ENCODE measurements at places on chromosomes 6 and 20.

DNA sequence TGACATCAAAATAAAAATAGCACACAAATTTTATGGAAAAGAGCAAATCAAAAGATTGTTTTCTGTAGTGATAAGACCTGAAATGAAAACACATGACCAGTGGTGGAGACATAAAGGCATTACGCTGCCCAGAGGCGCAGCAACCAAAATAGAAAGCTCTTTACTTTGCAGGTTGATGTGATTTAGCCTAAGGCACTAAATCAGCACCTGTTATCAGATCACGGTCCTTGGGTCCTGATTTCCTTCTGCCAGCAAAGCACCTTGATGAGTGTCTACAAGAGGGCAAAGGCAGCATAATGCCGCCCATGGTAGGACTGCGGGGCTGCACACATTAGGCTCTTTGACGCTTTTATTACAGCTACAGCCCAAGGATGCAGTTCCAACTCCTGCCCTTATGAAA is 19.3 kb upstream of the RAMACL start:
- no peak for DNase-seq

DNA sequence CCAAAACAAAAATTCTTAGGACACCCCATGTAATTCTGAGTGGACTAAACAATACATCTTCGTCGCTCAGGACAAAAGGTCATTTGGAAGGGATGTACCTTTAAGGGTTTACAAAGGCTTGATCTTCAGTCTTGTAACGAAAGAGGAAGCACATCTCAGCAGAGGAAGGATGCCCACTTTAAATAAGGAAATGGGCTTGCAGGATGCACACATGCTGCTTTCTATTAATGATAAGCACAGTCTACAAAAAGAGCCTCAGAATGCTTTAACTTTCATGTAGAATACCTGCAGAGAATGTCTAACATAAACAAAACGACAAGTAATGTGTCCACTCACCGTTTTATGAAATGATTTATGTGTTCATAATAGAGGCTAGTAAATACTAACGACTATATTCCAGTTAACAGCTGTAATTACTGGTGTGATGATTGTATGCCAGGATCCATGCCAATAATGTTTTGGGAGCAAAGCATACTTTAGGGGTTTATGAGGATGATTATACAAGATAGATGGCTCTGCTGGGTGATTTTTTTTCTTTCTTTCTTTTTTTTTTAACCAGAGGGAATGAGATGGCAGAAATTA is 216.9 kb downstream of the GMDS start:
- DNase-seq: peak; percentile 94

- no peak for DNase-seq
Observed at GRCh38 chr6:125116710-125117109, 36.9 kb upstream of the TPD52L1 start.

- no peak for DNase-seq
Observed at GRCh38 chr6:108714101-108714765, 134.0 kb upstream of the ARMC2 start.

- no peak for DNase-seq
Observed at GRCh38 chr6:135996668-135997067, 145.2 kb downstream of the PDE7B start.

DNA sequence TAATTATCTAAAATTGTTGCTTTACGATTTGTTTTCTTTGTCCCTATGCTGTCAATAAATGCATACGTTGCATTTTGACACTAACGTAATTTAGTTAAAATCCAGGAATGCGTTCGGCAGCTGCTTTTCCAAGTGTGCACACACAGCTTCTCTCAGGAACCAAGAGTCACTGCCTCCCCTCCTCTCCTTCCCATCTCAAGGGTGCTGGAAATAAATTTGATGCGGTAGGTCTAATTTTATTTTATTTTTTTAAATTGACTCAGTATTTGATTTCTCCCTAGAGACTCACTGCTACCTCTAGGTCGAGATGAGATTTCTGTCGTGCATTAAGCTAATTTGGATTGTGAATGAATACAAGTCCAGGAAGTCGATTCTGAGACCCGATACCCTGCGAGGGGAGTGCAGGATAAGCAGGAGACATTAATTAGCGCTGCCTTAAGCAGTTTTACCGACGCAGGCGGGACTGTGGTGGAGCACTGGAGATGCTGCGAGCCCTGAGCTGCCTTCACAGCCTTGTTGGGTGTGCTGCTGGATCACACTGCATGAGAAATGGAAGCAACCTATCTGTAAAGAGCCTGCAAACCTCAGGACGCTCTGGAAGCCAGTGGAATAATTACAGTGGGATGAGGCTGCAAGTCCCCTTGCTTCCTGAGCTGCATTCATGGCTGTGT is 381.2 kb downstream of the C6orf118 start:
- no peak for DNase-seq

DNA sequence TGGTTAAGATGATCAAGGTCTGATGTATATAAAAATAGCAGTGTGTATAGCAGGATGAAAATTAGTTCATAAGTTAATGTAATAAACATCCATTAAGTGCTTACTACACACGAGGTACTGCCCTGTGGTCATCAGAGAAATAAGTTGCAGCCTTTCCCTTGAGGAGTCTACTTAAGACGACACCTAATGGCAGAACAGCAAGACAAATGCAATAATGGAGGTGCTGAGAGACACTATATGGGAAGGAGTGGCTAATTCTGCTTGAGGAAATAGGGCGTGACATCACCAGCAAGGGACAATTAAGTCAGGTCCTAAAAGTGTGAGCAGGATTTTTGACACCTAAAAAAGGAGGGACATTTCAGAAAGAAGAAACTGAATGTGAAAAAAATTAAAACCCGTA is 75.2 kb downstream of the BACH2 start:
- no peak for DNase-seq

DNA sequence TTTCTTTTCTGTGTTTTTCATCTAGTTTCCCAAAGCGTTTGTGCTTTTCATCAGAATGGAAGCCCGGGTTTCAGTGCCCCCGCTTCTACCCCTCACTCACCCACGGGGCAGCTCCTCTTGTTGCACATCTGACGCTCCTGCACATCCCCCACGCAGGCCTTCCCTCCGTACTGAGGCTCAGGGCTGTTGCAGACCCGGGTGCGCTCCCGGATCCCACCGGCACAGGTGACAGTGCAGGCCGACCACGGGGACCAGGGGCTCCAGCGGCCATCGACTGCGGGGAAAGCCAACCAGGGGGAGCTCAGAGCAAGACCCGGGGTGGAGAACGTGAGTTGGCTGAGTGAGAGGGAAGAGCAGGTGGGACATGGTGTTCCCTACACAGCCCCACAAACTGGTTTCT is 19.0 kb downstream of the THBS2 start:
- DNase-seq: no peak

DNA sequence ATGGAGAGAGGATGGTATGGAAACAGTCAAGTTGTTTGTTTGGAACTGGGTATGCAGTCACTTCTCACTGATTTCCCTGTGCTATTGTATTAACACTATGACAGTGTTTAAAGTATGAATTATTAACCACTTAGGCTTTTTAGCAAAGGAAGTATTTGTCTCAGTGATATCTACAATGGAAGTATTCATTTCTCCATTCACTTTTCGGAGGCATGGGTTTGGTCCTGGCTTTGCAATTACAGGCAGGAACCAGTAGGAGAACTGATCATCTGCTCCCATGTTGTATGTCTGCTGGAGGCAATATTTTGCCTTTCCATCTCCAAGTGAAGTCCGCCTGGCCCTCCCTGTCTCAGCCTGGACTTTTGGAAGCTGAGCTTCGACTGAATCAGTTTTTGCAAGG is 30.6 kb upstream of the EXOC2 start:
- DNase-seq: no peak

DNA sequence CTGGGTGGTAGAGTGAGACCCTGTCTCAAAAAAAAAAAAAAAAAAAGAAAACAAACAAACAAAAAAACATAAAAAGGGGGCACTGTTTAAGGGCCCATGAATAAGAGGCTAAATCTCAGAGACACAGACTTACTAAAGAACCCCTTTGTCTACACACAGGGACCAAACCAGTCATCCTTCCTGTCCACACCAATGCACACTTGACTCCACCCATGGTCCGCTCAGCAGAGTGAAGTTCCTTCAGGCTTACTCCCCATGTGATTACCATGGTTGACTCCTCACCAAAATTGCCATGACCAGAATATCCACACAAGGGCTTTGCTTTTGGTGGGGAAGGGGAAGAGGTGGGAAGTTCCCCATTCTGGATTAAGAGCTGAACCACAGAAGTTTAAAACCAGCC is 19.4 kb upstream of the REPS1 start:
- no peak for DNase-seq

DNA sequence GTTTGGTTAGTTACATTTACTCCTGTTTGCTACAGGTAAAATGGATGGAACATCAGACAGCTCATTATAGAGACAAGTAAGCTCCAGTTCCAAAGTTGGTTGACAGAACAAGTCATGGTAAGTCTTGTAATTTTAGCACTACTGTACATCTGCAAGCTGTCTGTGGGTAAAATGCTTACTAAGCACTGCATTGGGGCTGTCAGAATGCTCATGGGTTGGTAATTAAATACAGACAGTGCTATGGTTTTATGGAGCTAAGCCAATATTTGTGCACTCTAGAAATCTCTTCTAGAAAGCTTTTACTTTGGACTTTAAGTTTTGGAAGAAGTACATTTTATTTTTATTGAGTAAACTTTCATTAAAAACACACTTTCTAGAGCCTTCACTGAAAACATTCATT is 419.2 kb upstream of the MMS22L start:
- DNase-seq: no peak

DNA sequence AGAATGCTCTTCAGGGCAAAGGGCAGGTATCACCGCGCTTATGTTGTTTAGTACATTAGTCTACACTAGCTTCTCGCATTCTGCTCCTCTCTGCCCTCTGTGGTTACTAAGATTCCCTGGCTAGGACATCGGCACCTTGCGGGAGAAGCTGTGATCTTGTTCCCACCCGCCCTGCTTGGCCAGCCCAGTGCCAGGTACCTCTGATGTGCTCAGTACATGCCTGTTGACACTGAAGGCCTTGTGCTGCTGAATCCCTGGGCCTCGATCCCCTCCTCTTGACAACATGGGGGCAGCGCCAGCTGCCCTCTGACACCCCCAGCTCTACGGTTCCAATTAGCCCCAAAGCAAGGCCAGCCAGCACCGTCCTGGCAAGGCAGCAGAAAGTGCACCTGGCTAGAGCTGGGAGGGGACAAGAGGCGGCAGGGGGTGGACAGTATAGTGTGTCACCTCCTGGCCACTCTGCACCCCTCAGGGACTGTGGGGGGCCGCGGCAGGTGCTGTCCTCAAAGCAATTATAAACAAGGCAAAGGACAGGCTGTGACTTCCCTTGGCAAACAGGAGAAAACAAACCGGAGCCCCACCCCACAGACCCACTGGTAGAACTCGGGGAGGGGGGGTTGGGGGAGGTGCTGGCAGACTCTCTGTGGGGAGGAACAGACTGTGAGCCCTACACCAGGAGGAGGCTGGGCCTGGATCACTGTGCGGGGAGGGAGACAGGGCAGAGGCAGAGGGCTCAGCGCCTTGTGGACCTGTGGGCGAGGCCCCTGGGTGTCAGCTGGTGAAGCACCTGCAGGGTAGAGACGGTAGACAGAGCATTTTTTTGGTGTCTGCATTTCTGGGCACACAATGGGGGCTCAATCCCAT is 7.1 kb downstream of the TFEB start:
- peak; percentile 85 for DNase-seq

- DNase-seq: no peak
Observed at GRCh38 chr6:15387118-15387517, 141.2 kb downstream of the JARID2 start.

DNA sequence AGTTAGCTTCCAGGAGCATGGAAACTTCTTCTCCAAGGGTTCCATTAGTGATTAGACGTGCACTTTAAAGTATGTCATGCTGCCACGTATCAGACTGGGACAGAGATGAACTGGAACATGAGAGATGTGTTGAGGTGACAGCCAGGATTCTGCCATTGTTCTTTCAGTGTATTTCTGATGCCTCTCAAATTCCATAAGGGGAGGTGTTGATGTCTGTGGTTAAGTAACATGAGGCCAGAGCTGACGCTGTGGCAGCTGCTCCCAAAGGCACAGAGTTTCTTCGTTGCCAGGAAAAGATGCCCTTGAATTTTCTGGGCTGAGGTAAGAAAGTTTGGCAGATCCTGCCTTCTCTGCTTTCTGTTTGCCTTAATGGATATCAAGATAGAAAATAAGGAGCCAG is 63.5 kb downstream of the TRMT6 start:
- DNase-seq: no peak

- DNase-seq: no peak
Observed at GRCh38 chr6:80173411-80173810, 66.9 kb downstream of the BCKDHB start.

- no peak for DNase-seq
Observed at GRCh38 chr6:122178988-122179387, 220.5 kb upstream of the HSF2 start.
